Left ventricle myocardium superior (tissue), 1 donor: ENCODE measurements at places on chromosomes 12 and 14. TPM values are rescaled to one million over a fixed set of nuclear protein-coding genes. Genes with fewer than 3 reads are reported as not detected.

- DNase-seq = no peak
Measured at GRCh38 chr12:66268562-66268961, 33.7 kb upstream of the HELB start.

DNA sequence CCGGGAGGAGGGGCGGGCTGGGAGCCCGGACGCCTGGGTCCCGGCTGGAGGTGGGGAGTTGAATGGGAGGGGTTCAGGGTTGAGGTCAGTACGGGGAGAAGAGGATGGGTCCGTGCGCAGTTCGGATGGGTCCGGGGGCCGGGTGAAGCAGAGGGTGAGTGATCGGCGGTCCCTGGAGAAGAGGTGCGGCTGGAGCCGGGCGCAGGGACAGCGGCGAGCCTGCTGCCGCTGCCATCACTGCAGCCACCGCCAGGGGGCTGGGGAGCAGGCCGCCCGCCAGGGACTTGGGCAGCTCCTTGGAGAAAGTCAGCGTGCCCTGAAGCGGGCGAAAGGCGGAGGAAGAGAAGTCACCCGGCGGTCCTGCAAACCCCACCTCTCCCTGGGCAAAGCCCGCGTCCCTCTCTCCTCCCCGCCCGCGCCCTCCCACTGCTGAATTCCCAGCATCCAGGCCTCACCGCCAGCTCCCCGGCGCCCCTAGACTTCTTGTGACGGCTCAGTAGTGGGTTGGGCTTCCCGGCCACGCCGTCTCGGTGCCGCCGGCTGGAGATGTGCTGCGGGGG is 6.0 kb upstream of the GPR84 start:
- peak; percentile 87 for DNase-seq

- DNase-seq = no peak
Measured at GRCh38 chr12:1473418-1473817, 121.0 kb downstream of the FBXL14 start.

DNA sequence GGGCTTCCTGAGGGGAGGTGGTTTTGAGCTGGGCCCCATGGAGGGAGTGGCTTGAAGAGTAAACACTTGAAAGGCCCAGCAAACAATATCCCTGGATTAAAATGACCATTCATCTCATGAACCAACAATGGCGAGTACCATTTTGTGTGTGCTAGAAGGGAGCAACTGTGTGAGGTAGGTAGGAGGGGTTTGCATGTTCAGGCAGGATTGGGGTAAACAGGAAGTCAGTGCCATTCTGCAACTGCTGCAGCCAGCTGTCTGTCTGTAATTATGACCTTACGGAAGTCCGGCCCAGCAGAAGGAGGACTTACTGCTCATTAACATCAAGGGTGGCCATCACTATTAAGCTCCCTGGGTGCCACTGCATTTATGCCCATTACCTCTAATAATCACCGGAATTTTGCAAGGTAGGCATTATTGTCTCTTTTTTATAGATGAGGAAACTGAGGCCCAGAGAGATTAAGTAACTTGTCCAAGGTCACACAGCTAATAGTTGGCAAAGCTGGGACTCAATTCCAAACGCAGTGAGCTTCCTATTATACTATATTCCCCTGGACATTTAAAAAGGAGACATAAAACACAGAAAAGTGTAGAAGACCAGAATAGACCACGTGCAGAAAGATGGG is 16.6 kb upstream of the IFI27L2 start:
- DNase-seq = no peak

DNA sequence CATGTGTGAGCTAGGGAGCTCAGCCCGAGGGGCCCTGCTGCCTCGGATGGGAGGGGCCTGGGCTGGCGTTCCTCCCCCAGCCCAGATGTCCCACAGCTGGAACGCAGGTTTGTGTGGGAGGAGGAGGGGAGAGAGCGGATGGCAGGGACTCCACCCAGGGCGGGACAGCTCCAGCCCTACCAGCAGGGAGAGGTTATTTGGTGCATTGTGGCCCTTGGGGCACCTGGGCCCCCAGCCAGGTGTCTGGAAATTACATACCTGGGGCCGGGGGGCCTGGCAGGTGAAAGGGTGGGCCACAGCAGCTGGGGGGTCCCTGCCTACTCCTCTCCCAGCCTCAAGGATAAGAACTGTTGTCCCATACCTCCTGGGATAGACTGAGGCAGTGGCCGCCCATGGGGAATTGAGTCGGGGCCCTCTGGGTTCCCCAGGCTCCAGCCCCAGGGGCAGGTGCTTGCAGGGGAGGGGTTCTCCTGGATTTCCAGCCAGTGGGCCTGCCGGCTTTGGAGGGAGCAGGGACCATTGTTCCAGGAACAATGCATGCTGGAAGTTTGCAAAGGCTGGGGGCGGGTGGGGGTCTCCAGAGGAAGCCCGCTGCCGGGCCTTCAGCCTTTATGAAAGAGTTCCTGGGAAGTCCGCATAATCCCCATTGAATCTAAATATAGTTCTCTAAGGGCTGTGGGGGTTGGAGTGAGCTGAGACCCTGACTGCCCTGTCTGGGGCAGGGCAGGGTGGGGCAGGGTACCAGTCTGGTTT is 1.2 kb downstream of the KIF26A start:
- peak; percentile 38 for DNase-seq

DNA sequence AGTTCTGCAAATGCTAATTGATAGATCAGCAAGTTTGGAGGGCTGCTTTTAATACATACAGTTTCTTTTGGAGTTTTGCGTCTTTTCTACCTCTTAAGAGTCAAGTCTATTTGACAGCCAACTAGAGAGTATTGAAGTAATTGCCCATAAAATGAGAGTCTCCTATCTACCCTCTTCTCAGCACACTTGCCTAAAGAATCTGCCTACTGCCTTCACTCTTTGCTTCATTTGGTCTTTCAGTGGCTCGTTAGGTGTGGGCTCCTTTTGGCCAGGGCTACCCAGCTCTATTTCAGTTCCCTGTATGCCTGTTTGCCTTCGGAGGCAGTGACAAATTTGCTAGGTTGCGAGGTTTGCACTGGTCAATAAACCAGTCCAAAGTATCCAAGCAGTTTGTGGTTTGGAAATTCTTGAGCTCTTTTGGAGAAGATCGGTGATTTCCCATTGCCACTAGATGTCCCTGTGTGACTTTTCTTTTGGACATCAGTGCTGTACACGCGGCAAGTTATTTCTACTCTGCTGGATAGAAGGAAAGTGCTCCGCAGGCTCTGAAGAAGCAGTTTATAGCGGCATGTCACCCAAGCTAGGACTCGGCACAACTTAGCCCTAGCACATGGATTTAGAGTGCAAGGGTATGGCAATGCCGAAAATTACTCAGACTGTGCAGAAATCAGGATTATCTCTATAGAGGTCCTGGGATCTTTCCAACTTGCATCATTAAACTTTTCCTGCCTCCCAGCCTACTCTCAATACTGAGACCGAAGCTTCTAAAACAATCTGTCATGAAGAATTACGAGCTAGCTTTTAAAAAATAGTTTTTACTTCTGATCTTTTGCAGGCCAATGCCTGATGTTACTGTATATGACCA is 38.6 kb downstream of the MGST1 start:
- DNase-seq = no peak

DNA sequence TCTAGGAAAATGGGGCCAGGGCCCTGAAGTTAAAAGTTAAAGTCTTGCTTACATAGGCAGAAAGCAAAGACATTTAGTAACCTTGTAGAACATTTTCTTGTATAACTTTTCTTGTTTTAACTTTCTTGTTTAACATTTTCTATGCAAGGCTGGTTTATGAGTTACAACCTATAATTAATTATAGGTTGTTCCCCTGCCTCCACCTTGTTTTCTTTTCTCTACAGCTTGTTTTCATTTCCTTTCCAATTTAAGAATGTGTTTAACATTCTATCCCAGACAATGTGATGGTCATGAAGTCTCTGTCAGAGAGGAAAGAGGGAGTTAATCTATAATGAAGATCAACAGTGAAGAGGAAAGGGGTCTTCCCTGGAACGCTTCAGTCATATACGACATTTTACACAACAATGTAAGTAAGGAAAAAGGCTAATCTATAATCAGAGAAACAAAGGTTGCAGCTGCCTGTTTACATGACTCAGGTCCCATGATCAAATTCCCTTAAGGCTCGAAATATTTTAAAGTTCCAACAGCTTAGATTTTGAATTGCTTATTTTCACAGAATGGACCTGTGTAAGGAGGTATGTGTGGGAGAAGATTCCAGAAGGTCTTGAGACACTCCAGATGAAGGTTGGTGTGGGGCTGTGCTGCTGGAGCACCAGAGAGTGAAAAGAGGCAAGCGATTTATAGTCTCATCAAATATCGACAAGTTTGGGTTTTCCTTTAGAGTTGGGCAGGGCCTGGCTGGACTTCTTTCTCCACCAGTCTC is 34.2 kb upstream of the TCL1B start:
- DNase-seq = no peak

- no peak for DNase-seq
Measured at GRCh38 chr12:93589081-93589480, 16.6 kb downstream of the SOCS2 start.

GRCh38 chr14:75068294-75069120 is 934 bp upstream of the ZC2HC1C start:
- DNase-seq = no peak

DNA sequence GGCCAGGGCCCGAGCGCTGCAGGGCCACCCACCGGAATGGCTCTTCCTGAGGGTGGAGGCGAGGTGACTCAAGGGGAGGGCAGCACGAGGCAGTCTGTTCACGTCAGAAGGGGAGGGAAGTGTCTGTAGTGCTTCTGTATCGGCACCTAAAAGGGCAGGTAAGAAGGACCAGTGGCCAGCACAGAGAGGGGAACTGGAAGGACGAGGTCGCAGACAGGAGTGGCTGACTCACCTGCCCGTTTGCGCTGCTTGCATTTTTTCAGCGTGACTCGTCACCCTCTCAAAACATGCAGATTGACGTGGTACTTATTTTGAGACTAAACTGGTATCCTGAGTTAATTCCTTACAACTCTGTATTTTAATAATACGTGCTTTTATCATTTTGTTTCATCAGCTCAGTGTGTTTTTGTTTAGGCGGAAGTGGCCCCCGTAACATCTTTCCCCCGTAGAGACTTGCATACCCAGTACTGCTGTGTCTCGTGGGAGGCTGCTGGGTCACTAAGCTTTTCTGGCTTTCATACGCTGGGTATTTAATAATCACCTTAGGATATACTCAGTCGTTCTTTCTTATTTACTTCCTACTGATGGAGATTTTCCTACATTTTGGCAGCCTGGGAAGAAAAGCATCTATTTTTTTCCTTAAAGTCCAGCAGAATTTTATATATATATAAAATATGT is 26.4 kb downstream of the SFSWAP start:
- no peak for DNase-seq

GRCh38 chr12:124667506-124668326 is 100.3 kb upstream of the NCOR2 start:
- no peak for DNase-seq

GRCh38 chr12:94706250-94706661 is 55.9 kb upstream of the TMCC3 start:
- DNase-seq = no peak

- DNase-seq = peak; percentile 75
Measured at GRCh38 chr12:2057041-2057794, 4.4 kb downstream of the CACNA1C start.

- no peak for DNase-seq
Measured at GRCh38 chr12:104427547-104427938, 29.2 kb upstream of the CHST11 start.

- no peak for DNase-seq
Measured at GRCh38 chr12:2739832-2740641, 54.7 kb upstream of the FKBP4 start.

GRCh38 chr12:28040246-28040645 is 67.7 kb upstream of the PTHLH start:
- DNase-seq = no peak

- no peak for DNase-seq
Measured at GRCh38 chr12:67854351-67854750, 134.9 kb upstream of the IFNG-AS1 start.

GRCh38 chr12:49367381-49368239 is at the start of gene SPATS2:
TSS of gene SPATS2 (plus strand) at chr12:49367462. CDS start at chr12:49461013, 93,551 bp downstream.
- DNase-seq = peak; percentile 97

DNA sequence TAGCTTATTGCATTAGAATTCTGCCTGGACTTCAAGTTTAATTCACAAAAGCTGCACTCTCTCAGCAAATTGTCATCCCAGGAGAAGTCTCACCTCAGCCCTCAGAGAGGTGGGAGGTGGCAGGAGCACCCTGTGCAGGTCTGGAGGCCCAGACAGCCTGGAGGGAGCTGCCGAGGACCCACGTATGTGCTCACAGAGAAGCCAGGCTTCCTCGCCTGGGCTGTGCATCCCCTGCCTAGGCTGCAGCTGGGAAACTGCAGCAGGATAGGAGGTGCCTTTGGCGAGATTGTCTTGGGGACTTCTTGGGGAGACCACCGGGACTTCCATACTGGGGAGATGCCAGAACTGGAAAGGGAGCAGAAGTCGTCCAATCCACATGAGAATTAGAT is 8.8 kb downstream of the CPNE6 start:
- DNase-seq = no peak

DNA sequence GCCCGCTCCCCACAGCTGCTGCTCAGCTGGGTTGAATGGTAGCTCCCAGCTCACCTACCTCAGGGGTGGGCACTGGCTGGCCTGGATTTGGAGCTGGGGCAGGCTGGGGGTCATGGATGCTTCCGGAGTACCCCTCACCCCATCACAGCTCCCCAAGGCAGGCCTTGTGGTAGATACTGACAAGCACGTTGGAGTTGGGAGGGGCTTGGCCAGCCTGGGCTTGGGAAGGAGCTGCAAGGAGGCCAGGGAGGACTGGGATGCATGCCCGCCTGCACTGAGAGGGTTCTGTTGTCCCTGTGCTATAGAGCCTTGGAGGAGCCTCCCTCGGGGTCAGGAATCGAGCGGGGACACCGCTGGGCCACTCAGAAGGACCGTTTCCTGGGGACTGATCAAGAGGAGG is 14.2 kb downstream of the TMEM63C start:
- no peak for DNase-seq

- no peak for DNase-seq
Measured at GRCh38 chr14:75449696-75450095, 21.9 kb downstream of the JDP2 start.

GRCh38 chr14:25833341-25834126 is 764.3 kb downstream of the NOVA1 start:
- no peak for DNase-seq

The GOLGA5 gene
- 19.5 TPM for total RNA-seq

The HEBP1 gene
- 68.3 TPM for total RNA-seq

The CLEC4E gene
- 2.5 TPM for total RNA-seq

The SIX6 gene
- total RNA-seq = not detected

The SCNN1A gene
- total RNA-seq = 1.7 TPM

The OR4K13 gene
- total RNA-seq = not detected

The CHGA gene
- not detected for total RNA-seq

The VSIG10 gene
- 12.6 TPM for total RNA-seq

The COCH gene
- total RNA-seq = 0.50 TPM

The WNT5B gene
- total RNA-seq = 2.4 TPM

The PAX9 gene
- not detected for total RNA-seq

The PYM1 gene
- 16.2 TPM for total RNA-seq

The PKP2 gene
- 423 TPM for total RNA-seq

The SLC5A8 gene
- total RNA-seq = not detected

The RNFT2 gene
- 0.45 TPM for total RNA-seq

The ARHGAP9 gene
- total RNA-seq = 5.7 TPM

The SDS gene
- total RNA-seq = not detected
